ENCODE measurements at places on chromosomes 11 and 22.
A peak's percentile ranks its signal among the peaks of the same experiment; 100 is the strongest.

- peak; percentile 65 for DNase-seq
These were observed 84.7 kb upstream of the AKIP1 start for GRCh38 chr11:8826139-8826786.

DNA sequence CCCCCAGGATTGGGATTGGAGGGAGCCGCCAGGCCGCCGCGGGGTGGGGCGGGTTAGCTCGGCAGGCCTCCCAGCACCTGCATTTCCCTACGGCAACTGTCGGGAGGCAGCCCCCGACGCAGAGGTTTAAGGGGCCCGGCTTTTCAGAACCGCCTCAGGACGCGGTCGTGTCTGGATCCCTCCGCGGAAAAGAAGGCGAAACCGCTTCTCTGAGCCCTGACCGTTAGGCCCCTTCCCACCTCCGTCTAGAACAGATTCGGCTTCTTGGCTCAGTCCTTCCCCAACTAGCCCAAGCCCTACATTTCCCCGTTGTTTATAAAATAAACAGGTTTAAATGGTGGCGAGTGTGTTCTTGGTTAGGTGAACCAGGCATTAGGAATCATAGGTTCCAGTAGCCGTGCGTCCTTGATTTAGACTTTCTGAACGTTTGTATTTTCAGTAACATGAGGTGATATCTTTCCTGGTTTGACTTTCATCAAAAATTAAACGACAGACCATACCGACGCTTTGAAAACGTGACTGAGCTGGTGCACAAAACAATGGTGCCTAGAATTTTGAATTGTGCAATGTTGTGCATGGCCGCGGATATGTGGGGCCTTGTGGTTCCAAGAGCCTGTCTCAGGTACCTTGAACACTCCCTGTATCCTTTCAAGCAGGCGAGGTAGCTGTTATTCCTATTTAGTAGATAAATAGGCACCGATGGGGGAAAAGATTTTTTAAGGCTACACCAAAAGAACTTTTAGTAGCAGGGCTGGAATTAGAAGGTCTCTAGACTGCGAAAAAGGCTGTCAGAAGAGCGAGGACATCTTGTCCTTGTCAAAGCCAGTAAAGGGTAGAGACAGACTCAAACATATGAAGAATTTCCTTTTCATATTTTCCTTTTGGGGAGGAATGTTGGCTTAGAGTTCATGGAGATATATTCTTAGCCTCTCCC is 1.2 kb upstream of the HSPA8 start:
- peak; percentile 80 for DNase-seq

GRCh38 chr11:68780829-68781228 is 29.5 kb upstream of the TESMIN start:
- peak; percentile 36 for DNase-seq

GRCh38 chr11:78622666-78623065 is 48.0 kb upstream of the NARS2 start:
- DNase-seq, result no peak

DNA sequence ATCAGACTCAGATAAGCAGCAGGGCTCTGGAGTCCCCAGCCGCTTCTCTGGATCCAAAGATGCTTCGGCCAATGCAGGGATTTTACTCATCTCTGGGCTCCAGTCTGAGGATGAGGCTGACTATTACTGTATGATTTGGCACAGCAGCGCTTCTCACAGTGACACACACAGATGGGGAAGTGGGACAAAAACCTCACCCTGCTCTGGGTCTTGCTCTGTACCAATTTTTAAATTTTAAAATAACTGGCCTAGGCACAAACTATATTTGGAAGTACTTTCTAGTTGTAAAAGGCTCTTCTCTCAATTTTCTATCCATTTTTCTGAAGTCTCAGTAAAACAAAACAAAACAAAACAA is 131.7 kb downstream of the VPREB1 start:
- DNase-seq, result no peak

- DNase-seq, result no peak
These were observed 529.1 kb downstream of the NELL1 start for GRCh38 chr11:21198498-21198897.

Measured in DMS53 (cell line).